ENCODE measurements at places on chromosomes 11 and 22.

- DNase-seq: no peak
Observed at GRCh38 chr11:72038491-72038890, 39.8 kb downstream of the IL18BP start.

- no peak for DNase-seq
Observed at GRCh38 chr11:88066090-88066489, 109.2 kb downstream of the RAB38 start.

GRCh38 chr11:2271077-2271326 lies 614 bp upstream of the ASCL2 start:
- DNase-seq: peak; percentile 62

DNA sequence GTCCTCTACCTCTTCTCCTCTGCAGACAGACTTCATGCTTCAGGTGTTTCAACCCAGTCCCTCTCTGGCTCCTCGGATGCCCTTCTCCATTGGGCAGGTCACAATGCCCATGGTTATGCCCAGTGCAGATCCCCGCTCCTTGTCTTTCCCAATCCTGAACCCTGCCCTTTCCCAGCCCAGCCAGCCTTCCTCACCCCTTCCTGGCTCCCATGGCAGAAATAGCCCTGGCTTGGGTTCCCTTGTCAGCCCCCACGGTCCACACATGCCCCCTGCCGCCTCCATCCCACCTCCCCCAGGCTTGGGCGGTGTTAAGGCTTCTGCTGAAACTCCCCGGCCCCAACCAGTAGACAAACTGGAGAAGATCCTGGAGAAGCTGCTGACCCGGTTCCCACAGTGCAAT lies 9.3 kb upstream of the BACE1-AS start:
- DNase-seq: no peak

DNA sequence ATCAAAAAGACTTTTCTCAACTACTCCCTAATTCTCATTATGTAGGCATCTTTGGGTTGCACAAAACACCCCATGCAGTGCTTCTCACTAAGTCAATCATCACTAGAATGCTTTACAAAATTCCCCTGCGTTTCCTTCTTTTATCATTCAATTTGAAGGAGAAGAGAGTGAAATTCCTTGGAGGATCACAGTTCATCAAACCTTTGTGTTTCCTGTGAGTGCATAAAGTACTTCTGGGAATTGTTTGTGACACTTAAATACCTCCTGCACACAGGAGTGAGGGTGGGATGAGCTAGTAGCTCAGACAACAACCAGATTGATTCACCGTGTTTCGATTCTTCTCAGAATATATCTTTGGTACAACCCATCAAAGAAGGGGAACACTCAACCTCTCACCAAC lies 3.7 kb upstream of the OR5AR1 start:
- DNase-seq: no peak

Data from Peyer's patch (tissue), 4 donors.